ENCODE measurements at places on chromosomes 4 and X. TPM values are rescaled to one million over a fixed set of nuclear protein-coding genes. Genes with fewer than 3 reads are reported as not detected.

DNA sequence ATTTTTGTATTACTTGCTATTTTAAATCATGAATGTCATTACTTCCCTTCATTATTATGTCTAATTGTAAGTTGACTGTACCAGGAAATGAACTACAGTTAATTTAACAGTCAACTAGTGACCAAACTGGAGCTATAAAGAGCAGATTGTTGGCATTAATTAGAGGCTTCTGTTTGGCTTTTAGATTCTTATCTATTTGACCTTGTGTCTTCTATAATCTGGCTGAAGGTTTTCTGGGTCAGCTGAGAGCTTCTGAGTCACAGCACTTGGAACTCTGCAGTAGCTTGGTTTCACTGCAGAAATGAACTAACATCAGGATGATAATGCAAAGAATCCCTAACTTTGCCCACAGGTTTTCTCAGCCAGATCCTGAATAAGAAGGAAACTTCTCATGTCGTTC lies 169.2 kb upstream of the LEF1 start:
- no peak for DNase-seq

GRCh38 chr4:52939739-52940138 lies 77.6 kb downstream of the RASL11B start:
- no peak for DNase-seq

Gene AFM
- not detected for total RNA-seq

Gene TMSB15B
- total RNA-seq, result 68.6 TPM

Gene NAP1L2
- total RNA-seq, result 7.1 TPM

DNA sequence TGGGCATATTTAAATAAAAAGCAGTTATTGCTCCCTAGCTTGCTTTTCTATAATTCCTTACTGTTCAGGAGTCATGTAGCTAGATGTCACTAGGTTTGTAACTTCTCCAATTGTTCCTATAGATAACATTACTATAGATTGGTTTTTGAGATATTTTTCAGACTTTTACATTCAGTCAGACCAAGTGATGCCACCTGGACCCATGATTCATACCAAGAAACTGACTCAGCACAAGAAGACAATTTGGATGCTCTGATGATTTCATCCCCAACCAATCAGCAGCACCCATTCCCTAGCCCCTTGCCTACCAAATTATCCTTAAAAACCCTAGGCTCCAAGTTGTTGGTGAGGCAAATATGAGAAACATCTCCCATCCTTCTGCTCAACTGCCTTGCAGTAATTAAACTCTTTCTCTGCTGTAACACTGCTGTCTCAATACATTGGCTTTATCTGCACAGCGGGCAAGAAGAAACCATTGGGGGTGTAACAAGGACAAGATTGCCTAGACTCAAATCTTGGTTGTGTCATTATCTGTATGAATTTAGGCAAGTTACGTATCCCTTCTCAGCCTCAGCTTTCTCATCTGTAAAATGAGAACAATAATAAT lies 11.8 kb upstream of the NEIL3 start:
- no peak for DNase-seq

DNA sequence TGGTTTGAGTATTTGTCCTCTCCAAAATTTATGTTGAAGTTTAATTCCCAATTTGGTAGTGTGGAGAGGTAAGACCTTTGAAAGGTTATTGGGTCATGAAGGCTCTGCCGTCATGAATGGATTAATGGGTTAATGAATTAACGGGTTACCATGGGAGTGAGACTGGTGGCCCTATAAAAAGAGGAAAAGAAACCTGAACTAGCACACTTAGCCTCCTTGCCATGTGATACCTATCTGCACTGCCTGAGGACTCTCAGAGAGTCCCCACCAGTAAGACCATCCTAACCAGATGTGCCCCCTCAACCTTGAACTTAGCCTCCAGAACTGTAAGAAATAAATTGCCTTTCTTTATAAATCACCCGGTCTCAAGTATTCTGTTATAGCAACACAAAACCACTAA lies 39.3 kb downstream of the PAGE1 start:
- no peak for DNase-seq

Gene SATL1
- total RNA-seq, result not detected

- no peak for DNase-seq
These were observed 281.0 kb upstream of the FAT1 start for GRCh38 chr4:187004628-187005027.

Gene RAB9B
- 4.5 TPM for total RNA-seq

- DNase-seq, result no peak
These were observed 11.5 kb upstream of the GPM6B start for GRCh38 chrX:13828392-13828791.

DNA sequence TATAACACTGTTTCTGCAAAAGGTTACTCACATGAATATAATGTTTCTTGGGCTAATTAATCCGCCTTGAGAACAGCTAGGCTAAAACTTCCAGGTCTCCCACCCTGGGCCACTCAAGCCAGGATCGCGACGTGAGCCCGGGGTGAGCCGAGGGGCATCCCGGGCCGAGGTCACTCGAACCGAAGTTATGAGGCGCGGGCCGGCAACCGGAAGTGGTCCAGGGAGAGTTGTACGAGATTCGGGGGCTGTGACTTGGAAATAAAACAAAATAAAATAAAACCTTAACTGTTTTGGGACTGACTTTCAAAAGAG lies 317 bp downstream of the CMC4 start:
- no peak for DNase-seq

DNA sequence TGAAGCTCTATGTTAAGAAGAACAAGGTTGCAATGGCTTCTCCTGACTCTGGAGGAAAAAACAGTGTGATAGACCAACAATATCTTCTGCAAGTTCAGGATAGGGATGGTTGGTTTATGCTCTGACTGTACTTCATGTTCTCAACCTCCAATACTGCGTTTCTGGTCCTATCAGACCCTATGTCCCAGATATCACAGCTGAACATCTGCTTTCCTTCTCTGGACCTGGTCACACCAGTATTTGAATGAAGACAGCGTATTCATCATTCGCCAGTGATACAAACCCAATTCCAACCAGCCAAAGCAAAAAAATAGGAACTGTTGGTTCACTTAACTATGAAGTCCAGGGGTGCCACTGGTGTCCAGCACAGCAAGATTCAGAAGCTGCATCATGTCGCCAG lies 124.5 kb upstream of the KLF3 start:
- DNase-seq, result no peak

- no peak for DNase-seq
These were observed 121.5 kb downstream of the PPEF1 start for GRCh38 chrX:18828832-18829404.

- no peak for DNase-seq
These were observed 62.8 kb downstream of the SHISA3 start for GRCh38 chr4:42460043-42460442.

- DNase-seq, result no peak
These were observed 378.4 kb downstream of the PABPC4L start for GRCh38 chr4:133823177-133823576.

DNA sequence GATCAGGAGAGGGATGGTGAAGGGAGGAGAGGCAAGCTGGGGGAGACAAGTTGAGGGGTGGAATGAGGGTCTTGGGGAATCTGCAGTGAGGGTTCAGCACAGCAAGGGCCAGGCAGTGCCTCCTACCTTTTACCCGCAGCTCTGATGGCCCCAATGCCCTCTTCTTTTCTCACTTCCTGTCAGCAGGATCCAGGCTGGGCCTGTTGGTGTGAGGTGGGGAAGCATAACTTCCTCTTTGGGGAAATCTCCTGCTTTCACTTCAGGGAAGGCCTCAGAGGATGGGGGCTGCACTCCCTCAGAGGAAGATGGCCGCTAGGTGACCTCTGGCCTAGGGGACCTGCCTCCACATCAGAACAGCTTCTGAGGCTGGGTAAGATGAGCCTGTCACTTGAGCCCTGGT lies 36.5 kb downstream of the EFNB1 start:
- DNase-seq, result no peak

- DNase-seq, result no peak
These were observed 61.5 kb upstream of the ADRA2C start for GRCh38 chr4:3704669-3705068.

- no peak for DNase-seq
These were observed 166.2 kb downstream of the WDFY3 start for GRCh38 chr4:84800256-84800655.

DNA sequence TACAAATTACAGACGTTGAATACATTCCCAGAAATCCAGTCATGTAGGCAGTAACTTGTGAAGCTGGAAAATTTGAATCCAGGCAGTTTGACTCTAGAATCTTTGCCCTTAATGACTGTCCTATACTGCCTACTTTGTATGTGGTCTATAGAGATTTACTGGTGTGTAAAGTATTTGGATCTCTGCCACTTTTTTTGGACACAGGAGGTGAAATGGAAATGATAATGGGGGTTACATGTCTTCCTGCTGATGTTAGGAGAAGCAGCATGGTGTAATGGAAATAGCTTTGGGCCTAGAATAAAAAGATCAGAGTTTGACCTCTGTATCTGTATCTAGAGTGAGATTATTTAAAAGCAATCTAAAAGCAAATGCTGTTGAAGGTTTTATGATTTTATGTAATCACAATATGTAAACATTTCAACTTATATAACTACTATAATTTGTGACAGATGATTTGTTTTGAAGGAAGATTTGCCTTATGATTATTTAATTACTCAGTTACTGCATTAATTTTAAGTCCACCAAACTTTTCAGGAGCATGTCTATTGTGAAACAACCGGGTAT lies 3.3 kb downstream of the COL4A5 start:
- DNase-seq, result no peak

Gene VCX3B
- total RNA-seq, result not detected

GRCh38 chr4:107258359-107258758 lies 222.2 kb upstream of the DKK2 start:
- DNase-seq, result no peak

GRCh38 chr4:7155590-7156071 lies 36.7 kb upstream of the SORCS2 start:
- DNase-seq, result peak; percentile 16

Gene SCARB2
- 330 TPM for total RNA-seq

GRCh38 chr4:147546349-147546748 lies 65.5 kb downstream of the EDNRA start:
- DNase-seq, result no peak

GRCh38 chr4:91118597-91118996 lies 991.4 kb downstream of the CCSER1 start:
- no peak for DNase-seq

DNA sequence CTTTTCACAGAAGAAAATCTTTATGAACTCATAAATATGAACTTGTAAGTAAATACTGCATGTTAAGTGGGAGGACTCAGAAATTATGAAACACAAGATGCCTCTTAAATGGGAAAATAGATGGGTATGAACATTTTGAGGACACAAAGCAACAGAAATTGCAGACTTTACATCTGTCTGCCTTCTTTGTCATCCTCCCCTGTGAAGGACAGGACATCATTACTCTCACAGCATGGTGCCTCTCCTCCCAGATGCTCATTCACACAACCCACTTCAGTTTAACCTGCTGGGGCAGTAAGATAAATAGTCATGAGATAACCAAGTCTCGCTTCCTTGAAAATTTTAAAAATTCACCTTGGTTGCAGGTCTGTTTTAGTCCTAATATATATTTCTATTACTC lies 144.5 kb downstream of the APBB2 start:
- DNase-seq, result no peak

- peak; percentile 74 for DNase-seq
These were observed 46.3 kb downstream of the STARD8 start for GRCh38 chrX:68693481-68694434.

Gene BTC
- not detected for total RNA-seq

DNA sequence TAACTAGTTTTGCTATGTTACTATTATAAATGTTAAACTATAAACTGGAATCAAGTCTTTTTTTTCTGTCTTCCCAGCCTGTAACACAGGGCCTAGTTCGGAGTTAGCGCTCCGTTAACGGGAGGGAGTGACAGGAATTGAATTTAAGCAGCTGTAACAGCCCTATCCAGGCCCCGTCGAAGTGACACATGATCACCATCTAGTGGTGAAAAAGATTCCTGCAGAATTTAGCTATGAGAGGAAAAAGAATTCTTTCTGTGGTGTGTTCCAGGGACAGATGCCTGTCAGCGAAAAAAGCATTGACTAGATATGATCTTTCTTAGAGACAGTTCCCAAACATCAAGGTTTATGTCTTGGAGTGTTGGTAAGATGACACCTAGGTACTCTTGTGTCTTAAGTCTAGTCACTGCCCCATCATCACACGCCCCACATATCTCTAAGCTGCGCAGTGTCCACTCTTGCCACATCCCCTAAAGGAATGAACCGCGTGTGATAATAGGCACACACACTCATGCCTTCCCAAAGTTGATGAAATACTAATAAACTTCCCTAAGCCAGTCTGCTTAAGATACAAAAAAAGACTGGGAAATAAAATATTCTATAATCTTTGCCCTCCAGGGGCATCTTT lies 2.1 kb downstream of the GAB3 start:
- DNase-seq, result no peak

- no peak for DNase-seq
These were observed 48.7 kb upstream of the SLC7A11 start for GRCh38 chr4:138290805-138291204.

GRCh38 chr4:7967501-7968261 lies 28.0 kb upstream of the AFAP1 start:
- DNase-seq, result no peak

DNA sequence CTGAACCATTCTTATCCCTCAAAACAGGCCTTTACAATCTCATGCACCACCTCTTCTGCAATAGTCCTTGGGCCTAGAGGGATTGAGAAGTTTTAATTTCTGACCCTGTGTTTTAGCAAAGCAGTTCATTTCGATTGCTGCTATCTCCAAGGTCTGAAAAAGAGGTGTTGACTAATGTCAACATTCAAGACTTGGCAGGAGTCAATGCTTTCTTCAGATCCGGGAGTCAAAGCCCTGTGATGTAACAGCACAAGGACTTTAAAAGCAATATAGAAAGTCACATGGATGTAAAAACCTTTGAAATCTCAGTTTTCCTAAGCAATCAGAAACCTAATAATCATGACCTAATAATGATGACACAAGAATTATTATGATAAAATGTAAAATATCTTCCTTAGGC lies 133.8 kb downstream of the ADAM29 start:
- DNase-seq, result no peak

- DNase-seq, result no peak
These were observed 517.4 kb downstream of the RPA4 start for GRCh38 chrX:97401154-97401553.

- DNase-seq, result no peak
These were observed 120.9 kb downstream of the CHIC2 start for GRCh38 chr4:53943345-53944085.

DNA sequence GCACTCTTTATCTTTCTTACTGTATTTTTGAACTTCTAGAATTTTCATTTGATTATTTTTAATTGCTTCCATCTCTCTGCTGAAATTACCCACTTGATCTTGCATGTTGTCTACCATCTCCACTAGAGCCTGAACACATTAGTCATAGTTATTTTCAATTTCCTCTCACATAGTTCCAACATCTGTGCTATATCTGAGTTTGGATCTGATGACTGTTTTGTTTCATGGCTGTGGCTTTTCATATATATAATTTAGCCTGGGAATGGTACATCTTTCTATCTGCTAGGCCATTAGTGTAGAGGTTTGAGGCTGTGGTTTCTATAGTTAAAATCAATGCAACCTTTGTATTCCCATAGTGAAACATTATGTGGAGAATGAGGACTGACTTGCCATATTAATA lies 33.2 kb downstream of the NPY2R start:
- DNase-seq, result no peak

Gene PTPN13
- total RNA-seq, result 44.1 TPM
